ENCODE measurements at places on chromosomes 1 and 21. TPM values are rescaled to one million over a fixed set of nuclear protein-coding genes. Genes with fewer than 3 reads are reported as not detected.
A peak's percentile ranks its signal among the peaks of the same experiment; 100 is the strongest.

Gene SPATA21
- 0.07 TPM for total RNA-seq

Gene RNF186
- total RNA-seq: not detected

Gene ZNF593OS
- not detected for total RNA-seq

Gene PAQR6
- 14.6 TPM for total RNA-seq

Gene RUSC1
- total RNA-seq: 70.8 TPM

Gene FAM110D
- 0.46 TPM for total RNA-seq

Gene ACKR1
- total RNA-seq: 0.26 TPM

- DNase-seq: no peak
- H3K27ac ChIP-seq: no peak overlapping the region
- H3K4me3 ChIP-seq: no peak overlapping the region
- H3K36me3 ChIP-seq: no peaks in the 10 kb centered on the region
- H3K4me1 ChIP-seq: no peaks in the 10 kb centered on the region
Measured at GRCh38 chr1:197390856-197391255, 122.8 kb downstream of the CRB1 start.

- H3K36me3 ChIP-seq: peaks cover under 1% of the 10 kb centered on the region
- peak within 1 kb of the TSS; percentile 91 for H3K4me3 ChIP-seq
- no peak for DNase-seq
- H3K4me1 ChIP-seq: peaks cover 5% of the 10 kb centered on the region
Measured at GRCh38 chr1:53946252-53947171, at the start of gene LRRC42. Gene LRRC42 (plus strand): TSS chr1:53946350. CDS start chr1:53952000, 5,650 bp downstream.

DNA sequence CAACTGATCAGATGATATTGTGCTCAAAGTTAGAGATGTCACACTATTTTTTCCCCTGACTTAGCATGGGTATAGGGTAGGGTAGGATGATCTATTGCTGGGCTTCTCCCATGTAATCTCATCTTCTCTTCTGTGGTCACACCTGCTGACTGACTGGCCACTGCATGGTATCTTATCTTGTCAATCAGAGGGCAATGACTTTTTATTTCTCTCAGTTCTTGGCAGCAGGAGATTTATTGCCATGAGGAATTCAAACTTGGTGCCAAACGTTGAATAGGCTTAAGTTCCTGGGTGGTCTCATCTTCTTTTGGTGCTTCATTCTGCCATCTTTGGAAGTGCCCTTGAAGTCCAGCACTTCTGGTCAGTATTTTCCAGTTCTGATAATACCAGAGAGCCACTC, 226.4 kb upstream of the POGK start:
- H3K4me1 ChIP-seq: no peaks in the 10 kb centered on the region
- no peaks in the 10 kb centered on the region for H3K27me3 ChIP-seq
- H3K4me3 ChIP-seq: no peak overlapping the region
- DNase-seq: no peak
- no peak overlapping the region for H3K27ac ChIP-seq

DNA sequence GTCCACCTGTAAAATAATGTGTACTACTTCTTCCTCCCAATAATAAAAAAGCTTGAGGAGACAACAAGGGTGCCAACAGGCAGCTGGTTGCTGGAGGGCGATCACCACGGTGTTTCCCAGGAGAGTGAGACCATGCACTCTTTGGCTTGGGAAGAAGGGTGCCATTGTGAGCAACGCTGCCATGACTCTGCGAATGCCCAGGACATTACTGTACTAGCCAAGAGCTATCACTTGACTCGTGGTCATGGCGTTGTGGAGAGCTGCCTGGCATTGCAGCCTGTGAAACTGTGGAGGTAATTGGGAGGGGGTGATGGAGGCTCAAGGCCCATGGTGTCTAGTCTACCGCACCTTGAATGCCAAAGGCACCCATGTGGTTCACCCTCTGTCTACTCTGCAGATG, 14.6 kb upstream of the PRMT2 start:
- H3K4me1 ChIP-seq: no peaks in the 10 kb centered on the region
- peaks cover 6% of the 10 kb centered on the region for H3K36me3 ChIP-seq
- H3K27me3 ChIP-seq: no peaks in the 10 kb centered on the region

DNA sequence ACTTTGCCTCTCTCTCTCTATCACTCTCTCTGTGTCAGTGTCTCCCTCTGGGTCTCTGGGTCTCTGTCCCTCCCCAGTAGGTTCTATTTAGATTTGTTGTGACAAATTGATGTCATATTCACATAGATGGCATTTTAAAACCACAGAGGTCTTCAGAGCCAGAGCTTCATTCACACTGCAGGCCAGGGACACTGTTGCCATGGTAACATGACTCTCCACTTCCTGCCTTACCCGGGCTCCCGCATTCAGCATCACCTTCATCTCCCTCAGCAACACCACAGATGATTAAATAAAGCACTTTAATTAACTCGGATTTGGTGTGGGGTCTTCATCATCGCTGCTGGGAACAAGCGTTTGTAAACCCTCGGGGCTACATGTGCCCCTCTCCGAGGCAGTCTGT, 132.6 kb downstream of the ETS2 start:
- no peaks in the 10 kb centered on the region for H3K27me3 ChIP-seq
- DNase-seq: no peak
- H3K4me3 ChIP-seq: no peak overlapping the region
- peaks cover 2% of the 10 kb centered on the region for H3K36me3 ChIP-seq
- no peaks in the 10 kb centered on the region for H3K4me1 ChIP-seq
- no peak overlapping the region for H3K27ac ChIP-seq

DNA sequence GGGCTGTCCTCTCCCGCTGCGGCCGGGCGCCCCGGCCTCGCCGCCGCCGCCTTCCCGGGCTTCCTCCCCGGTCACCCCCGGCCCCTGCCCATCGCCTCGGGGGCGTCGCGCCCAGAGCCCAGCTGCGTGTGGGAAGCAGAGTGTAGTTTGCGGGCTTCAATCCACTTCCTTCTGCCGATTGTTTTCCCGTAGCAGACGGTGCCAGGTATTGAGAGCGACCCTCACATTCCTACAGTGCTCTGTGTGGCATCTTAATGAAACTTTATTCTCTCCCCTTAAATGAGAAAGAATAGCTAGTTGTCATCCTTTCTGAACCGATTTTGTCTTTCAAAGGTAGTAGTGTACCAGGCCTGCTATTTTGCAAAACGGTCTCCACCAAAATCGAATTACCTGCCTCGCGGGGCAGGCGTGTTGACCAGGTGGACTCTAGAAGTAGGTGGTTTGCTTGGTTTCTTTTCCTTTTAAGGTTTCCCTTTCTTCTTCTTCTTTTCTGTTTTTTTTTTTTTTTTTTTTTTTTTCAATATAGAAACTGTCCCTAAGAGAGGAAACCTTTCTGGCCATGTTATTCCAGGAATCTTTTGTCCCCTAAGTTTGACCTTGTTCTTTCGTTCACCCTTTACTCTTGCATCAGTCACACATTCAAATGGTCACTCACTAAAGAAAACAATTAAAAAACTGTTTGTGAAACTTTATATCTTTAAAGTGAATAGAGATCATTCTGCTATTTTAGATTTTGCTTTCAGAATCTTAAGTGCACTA, 881 bp downstream of the USP25 start:
- peak overlapping the region; percentile 95 for H3K4me3 ChIP-seq
- no peaks in the 10 kb centered on the region for H3K27me3 ChIP-seq
- no peaks in the 10 kb centered on the region for H3K4me1 ChIP-seq
- DNase-seq: no peak
- no peaks in the 10 kb centered on the region for H3K36me3 ChIP-seq
- H3K27ac ChIP-seq: peak overlapping the region; percentile 36

GRCh38 chr1:184296466-184297243, 90.2 kb upstream of the C1orf21 start:
- DNase-seq: no peak
- no peaks in the 10 kb centered on the region for H3K27me3 ChIP-seq
- H3K4me3 ChIP-seq: no peak overlapping the region
- no peaks in the 10 kb centered on the region for H3K4me1 ChIP-seq

- no peak overlapping the region for H3K27ac ChIP-seq
- H3K27me3 ChIP-seq: no peaks in the 10 kb centered on the region
- no peak overlapping the region for H3K4me3 ChIP-seq
- peaks cover 49% of the 10 kb centered on the region for H3K36me3 ChIP-seq
- DNase-seq: peak; percentile 77
Measured at GRCh38 chr1:110060034-110060661, 10.3 kb downstream of the ALX3 start.

- H3K27me3 ChIP-seq: no peaks in the 10 kb centered on the region
- H3K27ac ChIP-seq: no peak overlapping the region
- peaks cover 8% of the 10 kb centered on the region for H3K4me1 ChIP-seq
Measured at GRCh38 chr1:18949686-18950400, 6.6 kb downstream of the IFFO2 start.

DNA sequence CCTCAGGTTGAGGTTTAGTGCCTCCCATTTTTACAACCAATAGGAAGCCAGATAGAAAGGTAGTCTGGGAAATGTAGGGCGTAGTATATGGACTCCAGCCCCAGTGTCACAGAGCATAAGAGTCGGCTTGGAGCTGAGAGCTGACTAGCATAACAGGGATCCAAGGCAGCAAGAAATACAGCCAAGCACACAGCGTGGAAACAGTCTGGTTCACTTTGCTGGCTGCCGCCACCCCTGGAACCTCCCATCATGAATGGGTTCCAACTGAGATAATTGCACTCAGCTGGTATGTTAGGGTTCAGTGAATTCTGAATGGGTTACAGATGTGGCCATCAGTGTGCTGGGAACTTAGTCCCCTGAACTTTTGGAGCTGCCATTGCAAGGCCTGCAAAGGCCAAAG, 76.7 kb upstream of the GPR88 start:
- H3K27ac ChIP-seq: no peak overlapping the region
- no peak overlapping the region for H3K4me3 ChIP-seq
- no peaks in the 10 kb centered on the region for H3K27me3 ChIP-seq
- peaks cover 13% of the 10 kb centered on the region for H3K4me1 ChIP-seq
